Kidney (tissue), 22 donors: ENCODE measurements at places on chromosomes 16 and 17. TPM values are rescaled to one million over a fixed set of nuclear protein-coding genes. Genes with fewer than 3 reads are reported as not detected.
A peak's percentile ranks its signal among the peaks of the same experiment; 100 is the strongest.

DNA sequence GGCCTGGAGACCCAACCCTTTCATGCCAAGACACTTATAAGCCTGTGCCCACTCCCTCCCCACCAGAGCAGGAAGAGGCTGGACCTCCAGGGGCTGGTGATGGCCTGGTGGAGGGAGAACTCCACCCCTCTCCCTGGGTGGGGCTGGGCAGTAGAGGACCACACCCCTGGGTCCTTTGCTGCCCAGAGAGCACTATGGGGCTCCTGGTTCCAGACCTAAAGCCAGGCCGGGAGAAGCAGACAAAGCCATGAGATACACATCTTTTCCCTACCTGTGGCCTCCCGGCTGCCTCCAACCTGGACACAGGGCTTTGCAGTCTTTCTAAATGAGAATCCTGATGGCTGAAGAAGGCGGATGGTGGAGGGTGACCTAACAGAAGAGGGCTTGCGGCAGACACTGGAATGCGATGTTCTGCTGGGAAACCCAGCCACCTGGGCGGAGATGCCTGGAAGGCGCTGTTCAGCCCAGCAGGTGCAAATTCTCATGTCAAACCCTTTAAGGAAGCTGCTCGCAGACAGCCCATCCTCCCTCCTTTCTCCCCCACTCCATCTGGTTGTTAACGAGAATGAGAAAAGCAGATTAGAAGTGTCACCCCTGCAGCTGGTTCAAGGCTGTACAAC lies 43.9 kb upstream of the KIFC3 start:
- H3K4me3 ChIP-seq: no peak overlapping the region
- no peak overlapping the region for H3K27ac ChIP-seq
- no peaks in the 10 kb centered on the region for H3K36me3 ChIP-seq
- H3K27me3 ChIP-seq: no peaks in the 10 kb centered on the region

DNA sequence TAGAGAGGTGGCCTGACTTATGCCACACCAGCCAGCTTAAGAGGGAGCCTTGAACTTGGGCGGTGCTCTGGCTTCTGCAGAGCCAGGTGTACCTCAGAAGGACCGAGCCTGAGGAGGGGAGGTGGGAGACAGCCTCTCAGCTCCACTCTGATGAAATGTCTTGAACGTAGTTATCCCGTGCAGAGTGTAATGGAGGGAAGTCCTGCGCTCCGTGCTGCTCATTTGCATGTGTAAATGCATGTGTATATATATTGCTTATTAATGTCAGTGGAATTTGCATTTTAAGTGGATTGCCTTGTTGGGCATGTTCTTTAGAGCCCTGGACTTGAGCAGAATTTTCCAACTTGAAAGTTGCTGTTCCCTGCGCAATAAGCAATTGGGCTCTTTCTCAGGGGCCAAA lies 264.9 kb upstream of the SDK2 start:
- no peak for DNase-seq
- no peak overlapping the region for H3K4me3 ChIP-seq
- H3K36me3 ChIP-seq: no peaks in the 10 kb centered on the region
- no peaks in the 10 kb centered on the region for H3K27me3 ChIP-seq
- H3K27ac ChIP-seq: no peak overlapping the region

DNA sequence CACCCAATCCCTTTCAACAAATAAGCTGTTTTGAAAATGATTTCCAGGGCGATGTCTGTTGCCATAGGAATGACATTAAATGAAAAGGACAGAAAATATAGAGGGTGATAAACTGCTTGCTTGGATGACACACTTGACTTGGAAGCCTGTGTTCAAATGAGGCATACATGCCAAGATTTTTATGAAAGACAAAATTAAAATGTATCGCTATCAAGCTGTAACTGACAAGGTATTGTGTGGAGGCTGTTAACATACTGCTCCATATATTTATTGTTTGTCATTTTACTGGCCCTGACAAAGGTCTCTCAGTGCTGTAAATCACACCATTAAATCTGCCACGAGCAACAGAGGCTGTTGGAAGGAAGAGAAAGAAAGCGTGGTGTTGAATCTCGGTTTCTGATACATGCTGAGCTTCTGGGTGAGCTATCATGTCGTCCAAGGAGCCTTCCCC lies 456.2 kb upstream of the SALL1 start:
- peak; percentile 48 for DNase-seq
- H3K36me3 ChIP-seq: no peaks in the 10 kb centered on the region
- peaks cover under 1% of the 10 kb centered on the region for H3K27me3 ChIP-seq
- no peak overlapping the region for H3K27ac ChIP-seq
- H3K4me1 ChIP-seq: no peaks in the 10 kb centered on the region

- DNase-seq: no peak
- H3K4me1 ChIP-seq: no peaks in the 10 kb centered on the region
- H3K36me3 ChIP-seq: peaks cover 31% of the 10 kb centered on the region
- no peaks in the 10 kb centered on the region for H3K27me3 ChIP-seq
Measured at GRCh38 chr17:67105213-67105612, 60.9 kb downstream of the CACNG1 start.

DNA sequence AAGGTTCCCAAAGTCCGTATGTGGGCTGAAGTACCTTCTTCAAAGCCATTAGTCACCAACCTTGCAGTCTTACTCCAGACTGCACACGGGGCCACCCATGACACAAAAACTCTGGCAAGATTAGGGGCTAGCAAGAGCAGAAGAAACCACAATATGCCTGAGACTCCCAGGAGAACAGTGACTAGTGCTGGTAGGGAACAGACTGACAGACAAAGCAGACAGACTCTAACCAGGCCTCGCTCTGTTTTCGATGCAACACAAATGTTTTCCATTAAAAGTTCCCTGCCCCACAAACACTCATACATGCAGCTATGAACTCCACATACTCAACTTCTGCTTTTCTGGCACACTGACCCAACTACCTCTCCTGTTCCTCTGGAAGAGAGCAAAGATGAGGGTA lies 102.2 kb downstream of the HIC1 start:
- no peaks in the 10 kb centered on the region for H3K4me1 ChIP-seq
- no peak for DNase-seq
- no peaks in the 10 kb centered on the region for H3K36me3 ChIP-seq
- H3K4me3 ChIP-seq: no peak overlapping the region

DNA sequence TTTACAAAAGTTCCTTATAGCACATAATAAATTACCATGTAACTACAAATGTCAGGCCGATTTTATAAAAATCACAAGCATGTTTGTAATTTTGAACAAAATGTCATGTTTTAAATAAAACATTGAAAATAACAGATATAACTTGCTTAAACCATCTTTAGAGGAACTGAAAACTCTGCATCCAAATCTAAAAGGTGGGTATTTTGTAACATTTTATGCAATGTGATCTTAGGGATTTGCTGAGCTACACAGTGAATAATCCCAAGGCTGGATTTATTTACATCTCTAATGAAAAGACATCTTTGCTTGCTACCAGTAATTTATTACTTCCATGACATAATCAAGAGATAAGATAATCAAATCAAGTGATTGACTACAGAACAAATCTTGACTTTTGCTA lies 47.5 kb downstream of the N4BP1 start:
- no peak for DNase-seq
- H3K27me3 ChIP-seq: no peaks in the 10 kb centered on the region
- H3K36me3 ChIP-seq: peaks cover 4% of the 10 kb centered on the region

GRCh38 chr16:62870554-62870953 lies 834.3 kb upstream of the CDH8 start:
- H3K36me3 ChIP-seq: no peaks in the 10 kb centered on the region
- DNase-seq: no peak
- no peaks in the 10 kb centered on the region for H3K4me1 ChIP-seq
- H3K4me3 ChIP-seq: no peak overlapping the region
- H3K27me3 ChIP-seq: no peaks in the 10 kb centered on the region

GRCh38 chr17:19646788-19647696 lies 1.5 kb upstream of the ALDH3A2 start:
- no peak overlapping the region for H3K4me3 ChIP-seq
- H3K36me3 ChIP-seq: no peaks in the 10 kb centered on the region
- H3K4me1 ChIP-seq: peaks cover 7% of the 10 kb centered on the region
- peak overlapping the region; percentile 97 for H3K27ac ChIP-seq
- no peaks in the 10 kb centered on the region for H3K27me3 ChIP-seq

DNA sequence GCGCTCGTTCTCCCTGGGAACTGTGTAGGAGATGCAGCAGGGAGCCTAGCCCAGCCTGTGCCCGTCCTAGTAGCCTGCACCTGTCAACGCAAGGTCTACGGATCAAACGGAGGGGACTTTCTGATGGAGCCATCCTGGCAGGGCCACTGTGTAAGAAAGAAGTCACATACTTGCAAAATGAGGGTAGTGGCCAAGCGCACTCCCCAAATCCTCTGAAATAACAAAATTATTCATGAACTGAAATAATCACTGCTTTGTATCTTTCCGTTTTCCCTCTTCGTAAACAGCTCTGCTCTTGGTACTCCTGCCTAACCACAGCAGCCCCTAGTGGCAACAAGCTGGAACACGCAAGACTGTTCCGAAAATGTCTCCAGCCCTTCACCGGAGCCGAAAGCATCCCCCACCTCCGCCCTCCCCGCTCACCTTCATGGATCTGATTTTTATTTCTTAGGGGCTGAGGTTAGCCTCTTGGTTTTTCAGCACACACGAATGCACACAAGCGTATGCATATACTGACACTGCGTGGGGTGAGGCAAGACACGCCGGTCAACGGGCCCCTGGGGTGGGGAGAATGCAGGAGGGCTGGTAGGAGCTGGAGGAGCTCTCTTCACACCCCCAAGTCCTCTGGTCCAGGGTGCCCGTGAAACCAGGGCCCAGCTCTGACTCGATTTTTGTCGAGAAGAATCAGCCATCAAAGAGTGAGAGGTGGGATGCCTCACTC lies 100.8 kb downstream of the ABCC12 start:
- H3K27ac ChIP-seq: no peak overlapping the region
- no peaks in the 10 kb centered on the region for H3K36me3 ChIP-seq
- H3K4me3 ChIP-seq: peak overlapping the region; percentile 42
- H3K4me1 ChIP-seq: no peaks in the 10 kb centered on the region
- H3K27me3 ChIP-seq: no peaks in the 10 kb centered on the region
- DNase-seq: peak; percentile 73

DNA sequence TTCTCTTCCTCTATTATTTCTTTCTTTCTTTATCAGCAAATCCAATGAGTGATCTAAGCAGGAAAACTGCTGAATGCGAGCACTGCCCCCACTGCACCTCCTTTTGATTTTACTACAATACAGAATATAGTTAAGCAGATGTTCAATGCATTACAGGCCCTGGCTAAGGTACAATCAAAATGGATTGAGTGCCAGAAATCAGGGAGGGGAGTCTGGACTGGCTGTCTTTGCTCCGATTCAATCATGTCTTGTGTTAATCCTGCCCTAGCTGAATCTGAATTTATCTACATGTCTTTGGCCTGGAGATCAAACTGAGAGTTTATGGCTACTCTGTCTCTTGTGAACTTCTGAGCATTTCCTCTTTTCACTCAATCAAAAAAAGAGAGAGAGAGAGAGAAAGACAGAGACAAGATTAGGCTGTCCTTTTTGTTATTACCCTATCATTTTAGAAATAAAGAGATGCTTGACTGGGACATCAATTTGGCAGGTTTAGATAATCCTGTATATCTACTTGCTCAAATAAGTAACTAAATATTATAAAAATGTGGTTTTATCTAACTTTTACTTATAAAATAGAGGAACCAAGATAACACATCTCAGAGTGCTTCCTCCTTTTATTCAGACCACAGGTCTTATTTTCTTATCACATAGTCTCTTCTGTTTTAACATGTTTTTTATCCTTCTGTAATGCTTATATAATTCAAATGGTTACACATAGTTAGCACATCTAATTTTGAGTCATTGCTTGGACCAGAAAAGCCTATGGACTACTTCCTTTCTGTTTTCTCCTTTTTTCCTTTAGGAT lies 656.2 kb downstream of the KCNJ2 start:
- no peaks in the 10 kb centered on the region for H3K27me3 ChIP-seq
- H3K4me1 ChIP-seq: no peaks in the 10 kb centered on the region
- no peaks in the 10 kb centered on the region for H3K36me3 ChIP-seq

The CD79B gene
- 11.4 TPM for total RNA-seq

The KRT25 gene
- not detected for total RNA-seq

The KCNJ18 gene
- total RNA-seq: not detected

The PER1 gene
- 161 TPM for total RNA-seq

The TPSB2 gene
- 141 TPM for total RNA-seq

The MLKL gene
- total RNA-seq: 19.4 TPM

The CD7 gene
- total RNA-seq: 9.2 TPM

The TK2 gene
- 44.2 TPM for total RNA-seq
